D341Med (cell line): ENCODE measurements at places on chromosomes 1 and 21.
A peak's percentile ranks its signal among the peaks of the same experiment; 100 is the strongest.

- no peak for DNase-seq
Measured at GRCh38 chr1:178408871-178409270, 87.9 kb downstream of the CLEC20A start.

DNA sequence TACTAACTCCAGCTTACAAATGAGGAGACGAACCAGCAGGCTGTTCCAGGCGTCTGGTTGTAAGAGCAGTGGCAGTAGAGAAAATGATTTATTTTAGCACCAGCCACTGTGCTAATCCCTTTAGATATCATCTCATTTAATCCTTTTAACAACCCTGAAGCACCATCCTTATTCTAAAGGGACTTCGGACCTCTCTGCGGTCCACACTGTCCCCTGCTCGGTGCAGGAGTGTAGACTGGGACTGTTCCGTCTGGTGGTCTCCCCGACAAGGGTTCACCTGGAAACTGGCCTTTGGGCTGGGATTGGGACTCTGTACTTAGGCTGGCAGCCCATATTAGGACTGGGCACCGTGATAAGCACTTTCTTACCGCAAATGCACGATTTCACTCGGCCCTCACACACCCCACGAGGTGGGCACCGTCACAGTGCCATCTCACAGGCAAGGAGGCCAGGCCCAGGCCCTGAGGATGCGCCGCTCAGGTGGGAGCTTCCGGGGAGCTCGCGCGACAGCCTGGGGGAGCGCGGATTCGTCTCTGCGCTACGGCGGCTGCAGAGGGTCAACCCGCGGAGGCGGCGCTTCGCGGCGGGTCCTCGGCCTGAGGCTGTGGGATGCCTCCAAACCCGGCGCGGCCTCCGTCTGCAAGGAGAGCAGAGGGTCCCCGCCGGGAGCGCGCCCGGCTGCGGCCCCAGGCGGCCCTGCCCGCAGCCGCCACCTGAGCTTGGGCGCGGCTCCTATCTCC is 45.2 kb downstream of the ATP1A1 start:
- DNase-seq: peak; percentile 92

- DNase-seq: no peak
Measured at GRCh38 chr1:203593723-203594122, 32.9 kb upstream of the ATP2B4 start.

- DNase-seq: no peak
Measured at GRCh38 chr1:203629016-203629506, 2.4 kb downstream of the ATP2B4 start.

GRCh38 chr1:246069581-246069980 is 437.5 kb downstream of the SMYD3 start:
- DNase-seq: no peak

- no peak for DNase-seq
Measured at GRCh38 chr1:77382366-77382765, 100.5 kb downstream of the AK5 start.

DNA sequence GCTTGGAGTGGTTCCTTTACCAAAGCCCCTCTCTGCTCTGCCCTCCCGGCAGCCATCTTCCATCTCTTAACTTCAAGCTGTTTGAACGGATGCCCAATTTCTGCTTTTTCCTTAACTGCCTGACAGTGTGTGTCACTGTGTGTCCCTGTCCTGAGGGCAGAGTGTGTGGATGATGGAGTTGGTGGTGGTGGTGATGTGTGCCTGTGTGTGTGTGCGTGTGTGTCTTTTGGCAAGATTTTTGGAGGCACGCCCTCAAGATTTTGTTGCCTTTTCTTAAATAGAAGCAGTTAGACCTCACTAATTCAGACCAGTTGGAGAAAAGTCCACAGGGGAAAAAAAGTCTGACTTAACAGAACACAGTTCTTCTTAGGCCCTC is 30.3 kb downstream of the SERTAD4 start:
- no peak for DNase-seq

DNA sequence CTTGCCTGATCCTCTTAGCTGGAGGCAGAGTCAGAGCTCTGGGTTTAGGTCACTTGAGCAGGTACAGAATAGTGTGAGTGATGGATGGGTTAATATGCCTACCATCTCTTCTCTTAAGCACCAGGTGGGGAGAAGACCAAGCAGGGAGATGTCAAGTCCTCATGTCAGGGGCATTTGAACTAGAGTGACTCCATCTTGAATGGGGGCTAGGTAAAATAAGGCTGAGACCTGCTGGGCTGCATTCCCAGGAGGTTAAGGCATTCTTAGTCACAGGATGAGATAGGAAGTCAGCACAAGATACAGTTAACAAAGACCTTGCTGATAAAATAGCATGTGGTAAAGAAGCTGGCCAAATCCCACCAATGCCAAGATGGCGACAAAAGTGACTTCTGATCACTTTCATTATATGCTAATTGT is 77.4 kb upstream of the BTG3 start:
- no peak for DNase-seq

- DNase-seq: no peak
Measured at GRCh38 chr21:21200103-21200938, 202.1 kb downstream of the NCAM2 start.
